ENCODE measurements at places on chromosomes 6 and 20.
A peak's percentile ranks its signal among the peaks of the same experiment; 100 is the strongest.

DNA sequence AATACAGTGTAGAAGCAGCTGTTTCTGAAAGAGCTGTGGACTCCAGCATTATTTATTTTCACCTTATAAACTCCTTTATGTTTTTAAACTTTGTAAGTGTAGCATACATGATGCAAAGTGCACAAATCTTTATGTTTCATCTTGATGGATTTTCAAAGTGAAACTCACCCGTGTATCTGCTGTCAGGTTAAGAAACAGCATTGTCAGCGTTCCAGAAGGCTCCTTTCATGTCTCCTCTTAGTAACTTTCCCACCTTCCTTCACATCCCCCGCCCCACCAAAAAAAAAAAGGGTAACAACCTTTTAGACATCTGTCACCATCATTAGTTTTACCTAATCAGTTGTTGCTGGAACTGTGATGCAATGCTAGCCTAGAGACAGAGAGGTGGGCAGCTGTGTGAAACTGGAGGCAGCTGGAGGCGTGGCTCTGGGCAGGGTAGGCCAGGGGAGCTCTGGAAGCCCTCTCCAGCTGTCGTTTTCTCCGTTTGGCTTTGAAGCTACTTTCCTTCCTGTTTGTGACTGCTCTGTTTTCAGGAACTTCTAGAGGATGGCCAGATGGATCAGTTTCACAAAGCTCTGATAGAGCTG is 7.2 kb downstream of the ACTR5 start:
- DNase-seq: no peak

GRCh38 chr6:3884007-3884745 is 35.0 kb downstream of the FAM50B start:
- peak; percentile 50 for DNase-seq

GRCh38 chr6:11970114-11970513 is 42.0 kb upstream of the HIVEP1 start:
- no peak for DNase-seq

DNA sequence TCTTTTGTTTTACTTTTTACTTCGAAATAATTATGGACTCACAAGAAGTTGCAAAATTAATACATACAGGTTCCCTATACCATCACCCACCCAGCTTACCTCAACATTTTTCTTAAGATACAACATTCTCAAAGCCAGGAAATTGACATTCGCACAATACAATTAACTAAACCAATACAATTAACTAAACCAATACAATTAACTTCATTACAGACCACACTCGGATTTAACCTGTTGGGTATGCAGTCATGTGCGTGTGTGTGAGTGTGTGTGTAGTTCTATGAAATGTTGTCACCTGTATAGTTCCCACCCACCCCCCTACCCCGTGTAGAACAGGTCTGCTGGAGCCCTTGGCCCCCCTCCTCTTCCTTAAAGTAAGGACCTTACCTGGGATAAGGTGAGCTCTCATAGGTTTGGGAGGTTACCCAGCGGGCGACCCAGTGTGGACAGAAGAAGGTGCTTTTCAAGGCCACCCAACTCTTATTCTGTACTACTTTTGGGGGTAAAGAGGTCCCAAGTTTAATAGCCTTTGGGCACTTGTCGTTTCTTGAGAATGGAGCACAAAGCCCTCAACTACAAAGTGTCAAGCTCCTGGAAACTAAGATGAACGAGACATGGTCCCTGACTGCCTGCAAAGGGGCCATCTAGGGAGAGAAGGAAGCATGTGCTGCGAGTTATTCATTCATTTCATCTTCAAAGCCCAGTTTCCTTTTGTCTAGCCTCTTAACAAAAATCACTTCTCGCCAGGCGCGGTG is 544 bp upstream of the STK38 start:
- no peak for DNase-seq

- DNase-seq: no peak
These were observed 34.9 kb upstream of the TFAP2A start for GRCh38 chr6:10449751-10450150.

GRCh38 chr20:4507288-4507719 is 214.4 kb upstream of the PRND start:
- no peak for DNase-seq

- DNase-seq: no peak
These were observed 35.9 kb downstream of the CDYL start for GRCh38 chr6:4812068-4812467.

GRCh38 chr6:90730151-90730673 is 143.3 kb upstream of the MAP3K7 start:
- DNase-seq: no peak

DNA sequence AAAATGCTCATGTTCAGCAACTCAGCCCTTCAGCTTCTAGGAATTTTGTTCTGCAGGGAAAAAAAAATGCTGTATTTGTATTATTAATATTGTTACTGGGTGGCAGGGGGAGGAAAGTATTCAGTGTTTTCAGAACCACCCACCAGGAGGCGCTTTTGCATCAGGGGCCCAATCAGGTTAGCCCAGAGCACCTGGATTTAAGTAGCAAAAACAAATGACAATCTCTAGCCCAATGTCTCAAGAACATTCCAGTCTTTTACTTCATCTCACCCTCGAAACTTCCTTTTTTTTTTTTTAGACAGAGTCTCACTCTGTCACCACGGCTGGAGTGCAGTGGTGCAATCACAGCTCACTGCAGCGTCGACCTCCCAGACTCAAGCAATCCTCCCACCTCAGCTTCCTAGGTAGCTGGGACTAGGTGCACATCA is 635 bp upstream of the C20orf203 start:
- peak; percentile 43 for DNase-seq

- no peak for DNase-seq
These were observed 736.9 kb downstream of the QKI start for GRCh38 chr6:164151161-164152120.

DNA sequence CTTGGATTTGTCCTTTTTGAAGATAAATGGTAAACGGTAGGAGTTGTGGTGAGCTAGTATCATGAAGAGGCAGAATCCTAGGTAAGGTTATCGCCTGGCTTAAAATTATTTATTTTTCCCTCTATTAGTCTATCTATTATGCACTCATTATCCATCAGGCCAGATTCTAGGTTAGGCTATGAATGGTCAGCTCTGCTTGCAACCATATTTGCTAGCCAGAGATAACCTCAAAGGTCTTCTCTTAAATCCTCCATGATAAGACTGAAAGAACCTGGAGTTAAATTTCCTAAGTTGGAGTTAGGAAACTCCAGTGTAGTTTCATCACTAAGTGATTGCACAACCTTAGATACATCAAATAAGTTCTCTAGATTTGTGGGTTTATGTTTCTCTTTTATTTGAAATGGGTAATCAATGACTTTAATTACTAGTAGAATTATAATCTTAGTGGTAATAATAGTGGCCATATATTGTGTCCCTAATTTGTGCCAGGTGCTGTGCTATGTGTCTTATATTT is 302.1 kb upstream of the RUNX2 start:
- DNase-seq: no peak
